ENCODE measurements at places on chromosomes 12 and 14.
A peak's percentile ranks its signal among the peaks of the same experiment; 100 is the strongest.

DNA sequence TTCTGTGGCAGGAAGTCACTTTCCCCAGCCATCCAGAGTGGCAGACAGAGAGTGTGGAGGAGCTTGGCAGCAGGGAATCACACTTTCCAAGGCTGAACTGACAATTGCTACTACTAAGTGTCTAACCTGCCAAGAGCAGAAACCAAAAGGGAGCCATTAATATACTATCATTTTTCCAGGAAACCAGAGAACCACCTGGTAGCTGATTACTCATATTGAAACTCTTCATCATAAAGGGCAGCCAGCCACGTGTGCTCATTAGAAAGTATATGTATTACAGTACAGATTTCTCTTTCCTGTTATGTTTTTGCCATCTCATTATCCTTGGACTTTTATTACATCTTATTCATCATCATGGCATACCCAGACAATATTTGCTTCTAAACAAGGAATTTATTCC lies 374.9 kb downstream of the GXYLT1 start:
- DNase-seq = no peak

DNA sequence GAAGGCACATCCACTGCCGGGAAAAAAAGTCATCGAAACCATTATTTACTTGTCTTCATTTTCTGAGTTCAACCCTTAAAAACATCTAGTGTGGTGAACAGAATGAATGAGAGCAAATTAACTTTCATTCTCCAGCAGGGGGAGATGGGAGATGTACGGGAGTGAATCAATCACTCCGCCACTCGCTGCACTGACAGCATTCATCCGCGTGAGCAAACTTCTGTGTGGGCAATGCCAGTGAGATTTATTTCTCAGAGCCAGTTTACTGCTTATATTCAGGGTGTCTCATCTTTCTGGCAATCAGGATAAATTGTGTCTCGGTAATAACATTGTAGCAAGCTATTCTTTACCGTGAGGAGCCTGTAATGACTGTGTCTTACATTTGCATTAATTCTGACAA lies 463.6 kb upstream of the MIS18BP1 start:
- DNase-seq = peak; percentile 1

DNA sequence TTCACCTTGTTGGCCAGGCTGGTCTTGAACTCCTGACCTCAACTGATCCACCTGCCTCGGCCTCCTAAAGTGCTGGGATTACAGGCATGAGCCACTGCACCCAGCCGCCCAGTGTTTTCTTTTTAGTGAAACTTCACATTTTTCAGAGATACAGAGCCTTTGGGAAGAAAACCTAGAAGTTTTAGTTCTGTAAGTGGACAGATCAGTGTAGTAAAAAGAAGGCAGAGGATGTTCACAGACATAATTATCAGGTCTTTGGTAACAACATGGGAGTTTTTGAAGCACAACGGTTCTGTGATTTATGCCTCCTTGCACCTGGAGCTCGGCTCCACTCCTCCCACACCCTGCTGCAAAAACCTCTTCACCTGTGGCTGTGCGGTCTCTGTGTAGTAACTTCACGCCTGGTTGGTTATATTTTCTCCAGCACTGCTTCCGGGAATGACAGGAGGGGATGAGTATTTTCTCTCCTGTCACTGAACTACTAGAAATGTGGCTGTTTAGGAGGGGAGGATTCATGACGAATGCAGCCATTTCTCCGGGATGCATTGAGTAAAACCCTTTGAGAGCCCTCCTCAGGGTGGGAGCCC lies 67.0 kb downstream of the ARF6 start:
- DNase-seq = no peak

- no peak for DNase-seq
Observed at GRCh38 chr12:122862110-122862634, 26.9 kb downstream of the HIP1R start.

- DNase-seq = peak; percentile 20
Observed at GRCh38 chr12:48128800-48129199, 9.6 kb downstream of the PFKM start.

DNA sequence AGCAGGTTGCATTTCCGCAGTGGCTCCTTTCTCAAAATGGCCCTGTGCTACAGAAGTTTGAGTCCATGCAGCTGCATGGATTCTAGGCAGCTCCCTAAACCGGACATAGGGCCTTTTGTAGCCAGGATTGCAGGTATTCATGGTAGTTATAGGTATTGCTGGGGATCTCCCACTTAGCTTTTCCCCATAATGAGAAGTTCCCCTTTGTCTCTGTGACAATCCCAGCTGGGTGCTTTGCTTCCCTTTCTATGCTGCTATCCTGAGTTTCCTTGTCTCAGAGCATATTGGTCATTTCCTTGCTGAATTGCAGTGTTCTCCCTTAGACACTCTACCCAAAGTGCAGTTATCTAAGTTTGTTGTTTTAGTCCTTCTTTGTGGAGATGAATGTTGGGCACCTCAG lies 120.9 kb upstream of the MIS18BP1 start:
- no peak for DNase-seq

DNA sequence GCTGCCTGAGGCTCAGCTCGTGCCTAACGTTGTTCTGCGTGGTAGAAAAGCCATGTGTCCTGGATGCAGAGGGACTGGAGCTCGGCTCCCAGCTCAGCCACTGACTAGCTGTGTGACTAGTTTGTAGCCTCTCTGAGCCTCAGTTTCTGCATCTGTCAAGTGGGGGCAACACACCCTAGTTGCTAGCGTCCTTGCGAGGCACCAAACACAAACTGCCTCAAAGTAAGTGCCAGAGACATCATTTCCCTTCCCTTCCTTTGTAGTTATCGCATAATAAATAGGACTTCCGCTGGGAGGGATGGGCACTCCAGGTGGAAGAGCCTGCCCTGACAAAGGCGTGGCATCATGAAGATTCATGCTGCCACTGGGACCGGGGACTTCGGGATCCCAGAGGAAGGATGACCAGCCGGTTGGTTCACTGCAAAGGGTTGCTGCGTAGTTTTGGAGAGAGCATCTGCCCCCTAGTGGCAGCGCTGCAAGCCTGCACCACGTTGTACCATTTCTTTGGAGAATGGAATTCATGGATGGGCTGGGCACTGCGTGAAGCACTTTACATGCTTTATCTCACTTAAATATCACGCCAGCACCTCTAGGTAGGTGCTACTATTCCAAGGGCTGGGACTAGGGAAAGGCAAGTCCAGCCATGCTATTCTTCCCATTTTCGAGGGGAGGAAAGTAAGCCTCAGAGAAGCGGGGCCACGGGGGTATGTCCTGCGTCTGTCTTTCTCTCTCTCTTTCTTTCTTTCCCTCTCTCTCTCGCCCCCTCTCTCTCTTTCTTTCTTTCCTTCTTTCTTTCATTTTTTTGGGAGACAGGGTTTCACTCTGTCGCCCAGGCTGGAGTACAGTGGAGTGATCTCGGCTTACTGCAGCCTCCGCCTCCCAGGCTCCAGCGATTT lies 4.6 kb downstream of the CCDC197 start:
- peak; percentile 76 for DNase-seq

GRCh38 chr12:6358881-6359280 lies 16.5 kb downstream of the SCNN1A start:
- DNase-seq = no peak

GRCh38 chr12:129161511-129161910 lies 308.2 kb downstream of the GLT1D1 start:
- DNase-seq = no peak

DNA sequence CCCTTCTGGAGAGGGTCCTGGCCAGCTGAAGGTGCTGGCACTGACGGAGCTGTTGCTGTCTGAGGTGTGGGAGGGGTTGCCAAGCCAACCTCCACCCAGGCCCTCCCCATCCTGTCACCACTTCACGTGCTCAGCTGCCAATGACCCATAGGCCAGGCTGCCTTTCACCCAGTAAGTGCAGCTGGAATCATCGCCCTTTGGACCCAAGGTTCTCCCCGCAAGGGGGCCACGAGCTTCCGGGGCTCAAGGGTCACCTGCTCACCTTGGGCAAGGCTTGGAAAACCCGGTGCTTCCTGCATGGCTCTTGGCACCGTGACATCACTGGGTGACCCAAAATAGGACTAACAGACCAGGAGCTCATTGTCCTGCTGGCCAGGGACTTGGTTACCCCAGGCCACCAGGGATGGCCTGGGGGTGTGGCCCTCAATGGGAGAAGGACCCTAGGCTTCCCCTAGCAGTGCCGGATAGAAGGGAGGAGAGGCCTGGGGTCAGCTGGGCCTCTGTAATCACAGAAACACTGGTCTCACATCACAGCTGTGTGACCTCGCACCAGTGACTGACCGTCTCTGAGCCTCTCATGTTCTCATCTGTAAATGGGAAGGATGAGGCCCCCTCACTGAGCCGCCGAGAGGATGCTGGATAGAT lies 51.3 kb downstream of the CCDC85C start:
- no peak for DNase-seq

- no peak for DNase-seq
Observed at GRCh38 chr14:54637270-54638134, 70.6 kb downstream of the SAMD4A start.

DNA sequence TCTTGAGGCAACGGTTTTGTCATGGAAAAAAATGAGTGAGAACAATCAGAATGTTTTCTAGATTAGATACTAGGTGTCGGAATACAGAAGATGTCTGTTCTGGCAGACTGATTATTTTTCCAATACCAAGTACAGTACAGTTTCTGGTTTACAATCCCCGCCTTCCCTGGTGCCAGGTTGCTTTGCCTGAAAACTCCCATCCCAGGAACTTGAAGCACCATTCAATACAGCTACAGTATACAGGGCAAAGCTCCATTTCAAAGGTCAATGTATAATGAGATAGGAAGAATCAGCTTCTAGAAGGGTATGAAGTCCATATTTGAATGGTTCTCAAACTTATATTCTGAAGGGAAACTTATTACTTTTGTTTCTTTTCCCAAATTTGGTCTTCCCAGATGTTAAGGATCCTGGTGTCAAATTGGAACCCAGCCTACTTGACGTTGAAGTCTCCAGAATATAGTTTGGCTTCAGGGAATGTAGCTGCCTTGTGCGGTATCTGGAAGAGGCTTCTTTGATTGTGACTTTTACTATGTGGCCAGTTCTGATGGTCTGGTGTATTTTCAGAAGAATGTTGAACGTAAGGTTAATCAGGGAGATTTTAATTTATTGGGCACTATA lies 238.0 kb upstream of the ATP2B1 start:
- no peak for DNase-seq

DNA sequence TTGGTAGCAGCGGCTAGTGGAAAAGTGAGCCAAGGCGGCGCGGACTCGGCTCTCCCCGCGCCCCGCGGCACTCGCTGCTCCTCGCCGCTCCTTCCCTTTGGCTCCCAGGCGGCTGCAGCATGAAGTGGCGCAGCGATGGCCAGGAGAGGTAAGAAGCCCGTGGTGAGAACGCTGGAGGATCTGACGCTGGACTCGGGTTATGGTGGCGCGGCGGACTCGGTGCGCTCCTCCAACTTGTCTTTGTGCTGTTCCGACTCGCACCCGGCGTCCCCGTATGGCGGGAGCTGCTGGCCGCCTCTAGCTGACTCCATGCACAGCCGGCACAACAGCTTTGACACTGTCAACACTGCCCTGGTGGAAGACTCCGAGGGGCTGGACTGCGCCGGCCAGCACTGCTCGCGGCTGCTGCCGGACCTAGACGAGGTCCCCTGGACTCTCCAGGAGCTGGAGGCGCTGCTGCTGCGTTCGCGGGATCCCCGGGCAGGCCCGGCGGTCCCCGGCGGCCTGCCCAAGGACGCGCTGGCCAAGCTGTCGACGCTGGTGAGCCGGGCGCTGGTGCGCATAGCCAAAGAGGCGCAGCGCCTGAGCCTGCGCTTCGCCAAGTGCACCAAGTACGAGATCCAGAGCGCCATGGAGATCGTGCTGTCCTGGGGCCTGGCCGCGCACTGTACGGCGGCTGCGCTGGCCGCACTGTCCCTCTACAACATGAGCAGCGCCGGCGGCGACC lies 225.6 kb upstream of the CRY1 start:
- peak; percentile 46 for DNase-seq

GRCh38 chr12:119694111-119694510 lies 26.2 kb downstream of the PRKAB1 start:
- no peak for DNase-seq

- no peak for DNase-seq
Observed at GRCh38 chr14:72315714-72316113, 383.5 kb downstream of the RGS6 start.

DNA sequence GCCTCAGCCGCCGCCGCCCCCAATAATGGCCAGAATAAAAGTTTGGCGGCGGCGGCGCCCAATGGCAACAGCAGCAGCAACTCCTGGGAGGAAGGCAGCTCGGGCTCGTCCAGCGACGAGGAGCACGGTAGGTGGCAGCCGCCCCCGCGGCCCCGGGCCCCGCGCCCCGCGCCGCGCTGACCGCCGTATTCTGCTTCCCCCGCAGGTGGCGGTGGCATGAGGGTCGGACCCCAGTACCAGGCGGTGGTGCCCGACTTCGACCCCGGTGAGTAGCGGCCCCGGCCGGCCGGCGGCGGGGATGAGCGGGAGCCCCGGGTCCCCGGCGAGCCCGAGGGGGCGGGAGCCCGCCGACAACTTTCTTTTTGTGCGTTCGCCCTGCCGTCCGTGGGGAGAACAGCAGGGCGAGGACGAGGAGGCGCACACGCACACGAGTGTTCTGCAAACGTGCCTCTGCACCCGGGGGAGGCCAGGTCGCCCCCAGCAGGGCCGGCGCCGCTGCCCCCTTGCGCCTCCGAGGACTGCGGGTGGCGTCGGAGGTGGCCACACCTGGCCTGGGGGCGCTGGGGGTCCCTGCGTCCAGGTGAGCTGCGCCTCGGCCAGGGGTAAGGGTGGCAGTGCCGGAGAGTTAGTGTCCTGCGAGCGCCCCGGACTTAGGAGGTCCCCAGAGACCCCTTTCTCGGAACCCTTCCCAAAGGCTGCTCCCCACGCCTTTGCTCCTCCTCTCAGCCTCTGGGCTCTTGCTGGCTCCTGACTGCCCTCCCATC lies 794 bp downstream of the RCOR1 start:
- peak; percentile 57 for DNase-seq

DNA sequence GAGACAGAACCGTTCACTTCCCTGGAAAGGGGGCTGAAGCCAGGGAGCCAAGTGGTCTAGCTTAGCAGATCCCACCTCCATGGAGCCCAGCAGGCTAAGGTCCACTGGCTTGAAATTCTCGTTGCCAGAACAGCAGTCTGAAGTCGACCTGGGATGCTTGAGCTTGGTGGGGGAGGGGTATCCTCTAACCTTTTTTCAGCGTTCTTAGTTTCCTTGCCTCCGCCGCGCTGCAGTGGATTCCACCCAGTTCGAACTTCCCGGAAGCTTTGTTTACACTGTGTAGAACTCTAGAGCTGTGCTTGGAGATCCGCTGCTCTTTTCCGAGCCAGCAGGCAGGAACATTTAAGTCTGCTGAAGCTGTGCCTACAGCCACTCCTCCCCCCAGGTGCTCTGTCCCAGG lies 45.2 kb upstream of the FKBP4 start:
- no peak for DNase-seq

GRCh38 chr12:116222358-116222757 lies 55.1 kb downstream of the MED13L start:
- peak; percentile 86 for DNase-seq

GRCh38 chr12:112341046-112341825 lies 41.0 kb downstream of the HECTD4 start:
- no peak for DNase-seq

GRCh38 chr14:74616507-74616906 lies 4.5 kb upstream of the LTBP2 start:
- DNase-seq = peak; percentile 92

DNA sequence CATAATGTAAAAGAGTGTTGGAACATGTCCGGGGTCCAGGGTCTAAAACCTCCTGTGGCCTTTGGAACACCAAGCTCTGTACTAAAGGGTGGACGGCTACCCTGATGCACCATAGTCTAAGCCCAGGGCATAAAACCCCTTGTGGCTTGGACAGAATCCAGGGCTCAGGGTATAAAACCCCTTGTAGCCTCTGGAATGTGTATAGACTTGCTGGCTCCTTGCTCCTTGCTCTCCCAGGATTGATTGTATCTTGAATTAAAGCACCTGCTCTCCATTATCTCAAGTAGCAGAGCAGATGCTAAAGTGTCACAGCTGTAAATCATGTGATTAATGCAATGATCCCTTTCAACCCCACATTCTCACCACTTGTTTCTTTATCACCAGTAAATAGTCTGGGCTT lies 556.5 kb downstream of the LRFN5 start:
- DNase-seq = no peak

Measured in EH (cell line).